Caudate nucleus (tissue), 63 donors: ENCODE measurements at places on chromosomes 1 and 21.

DNA sequence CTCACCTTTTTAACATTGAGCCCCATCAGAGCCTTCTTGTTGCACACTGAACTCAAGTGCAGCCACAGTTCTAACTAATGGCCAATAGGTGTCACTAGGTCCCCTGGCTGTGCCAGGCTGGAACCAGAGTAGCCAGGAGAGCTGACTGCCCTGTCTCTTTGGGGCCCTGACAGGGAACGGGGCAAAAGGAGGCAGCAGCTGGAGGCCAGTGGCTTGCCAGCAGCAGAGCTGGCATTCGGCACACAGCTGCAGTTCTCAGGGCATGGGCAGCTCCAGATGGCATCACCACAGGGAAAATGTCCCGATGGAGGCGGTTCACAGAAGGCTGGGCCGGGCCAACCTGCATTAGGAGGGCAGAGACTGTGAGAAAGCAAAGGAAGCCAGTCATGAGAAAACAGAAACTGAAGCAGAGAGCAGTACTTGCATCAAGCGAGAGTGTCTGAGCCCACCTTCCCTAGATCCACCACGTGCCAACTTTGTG lies 188.6 kb downstream of the FCRL5 start:
- DNase-seq, result no peak

GRCh38 chr1:7912743-7913557 lies 27.7 kb downstream of the TNFRSF9 start:
- DNase-seq, result no peak

- DNase-seq, result no peak
Measured at GRCh38 chr1:115426231-115426771, 88.3 kb upstream of the NGF start.

- no peak for DNase-seq
Measured at GRCh38 chr1:64645735-64646134, 99.1 kb upstream of the RAVER2 start.

DNA sequence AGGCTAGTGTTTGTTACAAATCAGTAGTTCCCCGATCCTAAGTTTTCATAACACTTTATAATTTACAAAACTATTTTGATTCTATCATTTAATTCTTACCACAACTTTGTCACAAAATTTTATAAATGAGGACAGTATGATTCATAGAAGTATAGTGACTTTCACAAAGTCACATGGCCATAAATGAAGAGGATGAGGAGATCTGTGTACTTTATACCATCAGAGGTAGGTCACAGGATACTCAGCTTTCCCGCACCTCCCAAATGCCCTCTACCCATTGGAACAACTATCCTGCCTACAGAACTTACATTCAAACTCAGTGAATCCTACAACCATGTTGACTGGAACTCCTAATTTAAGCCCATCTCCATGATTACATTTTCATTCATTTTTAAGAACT lies 56.3 kb downstream of the TNFSF4 start:
- DNase-seq, result no peak

GRCh38 chr1:17233675-17234320 lies 15.1 kb upstream of the PADI3 start:
- DNase-seq, result no peak

DNA sequence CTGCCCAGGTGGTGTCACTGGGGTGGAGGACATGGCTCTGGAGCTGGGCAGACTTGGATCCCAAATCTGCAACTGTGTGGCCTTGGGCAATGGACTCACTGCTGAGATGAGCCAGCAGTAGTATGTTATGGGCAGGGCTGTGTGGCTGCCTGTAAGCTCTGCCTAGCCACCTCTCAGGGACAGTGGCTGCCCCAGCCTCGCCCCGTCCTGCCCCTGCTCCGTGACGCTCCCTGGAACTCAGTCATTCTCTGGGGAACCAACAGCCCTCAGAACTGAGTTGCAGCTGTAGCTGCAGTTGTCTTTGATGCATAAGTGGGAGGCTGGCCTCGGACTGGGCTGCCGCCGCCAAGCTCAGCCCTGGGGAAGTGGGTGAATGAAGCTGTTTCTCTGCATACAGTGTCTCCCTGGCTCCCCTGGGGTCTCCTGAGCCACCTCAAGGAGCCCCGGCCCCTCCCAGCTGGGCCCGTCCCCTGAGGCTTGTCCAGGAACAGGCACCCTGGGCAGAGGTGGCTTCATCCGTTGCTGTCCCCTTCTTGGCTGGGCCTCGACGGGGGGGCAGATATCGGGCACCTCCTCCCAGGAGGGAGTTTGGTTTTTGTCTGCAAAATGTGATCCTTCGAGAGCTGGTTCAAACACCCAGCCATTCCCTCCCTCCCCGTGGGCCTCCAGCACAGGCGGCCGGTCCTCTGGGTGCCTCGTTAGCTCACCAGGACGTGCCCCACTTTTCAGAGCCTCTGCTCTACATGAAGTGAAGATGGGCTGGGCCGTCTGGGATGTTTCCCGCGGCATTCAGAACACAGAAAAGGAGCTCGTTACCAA lies 26.2 kb upstream of the PLCH2 start:
- peak; percentile 39 for DNase-seq

DNA sequence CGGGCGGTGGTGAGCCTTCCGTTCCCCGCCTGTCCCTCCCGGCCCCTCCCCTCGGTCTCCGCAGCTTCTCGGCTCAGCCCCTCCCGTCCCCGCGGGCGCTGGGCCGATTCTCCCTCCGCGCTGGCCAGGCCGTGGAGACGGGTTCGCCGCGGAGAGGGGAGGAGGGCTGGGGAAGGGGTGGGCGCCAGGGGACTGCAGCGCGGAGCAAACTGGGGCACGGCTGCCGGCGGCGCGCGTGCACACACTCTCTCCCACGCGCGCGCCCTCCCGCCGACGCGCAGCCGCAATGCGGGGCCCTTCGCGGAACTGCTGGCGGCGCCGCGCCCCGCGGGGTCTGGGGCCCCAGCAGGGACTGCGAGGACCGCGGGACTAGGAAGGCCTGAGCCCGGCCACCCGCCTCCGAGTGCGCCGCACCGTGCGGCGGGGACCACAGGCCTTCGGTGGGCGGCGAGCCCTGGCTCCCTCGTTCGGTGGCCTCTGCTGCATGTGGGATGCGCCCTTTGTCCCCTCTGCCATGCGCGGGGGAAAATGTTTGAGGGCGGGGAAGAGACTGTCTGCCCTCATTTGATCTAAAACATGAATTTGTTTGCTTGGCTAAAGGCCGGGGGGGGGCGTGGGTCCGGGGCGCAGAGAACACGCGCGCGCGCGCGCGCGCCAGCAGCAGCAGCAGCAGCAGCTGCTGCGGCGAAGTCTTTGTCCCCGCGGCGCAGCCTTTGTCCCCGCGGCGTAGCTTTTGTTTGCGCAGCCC lies 90.7 kb upstream of the VAMP3 start:
- peak; percentile 27 for DNase-seq

DNA sequence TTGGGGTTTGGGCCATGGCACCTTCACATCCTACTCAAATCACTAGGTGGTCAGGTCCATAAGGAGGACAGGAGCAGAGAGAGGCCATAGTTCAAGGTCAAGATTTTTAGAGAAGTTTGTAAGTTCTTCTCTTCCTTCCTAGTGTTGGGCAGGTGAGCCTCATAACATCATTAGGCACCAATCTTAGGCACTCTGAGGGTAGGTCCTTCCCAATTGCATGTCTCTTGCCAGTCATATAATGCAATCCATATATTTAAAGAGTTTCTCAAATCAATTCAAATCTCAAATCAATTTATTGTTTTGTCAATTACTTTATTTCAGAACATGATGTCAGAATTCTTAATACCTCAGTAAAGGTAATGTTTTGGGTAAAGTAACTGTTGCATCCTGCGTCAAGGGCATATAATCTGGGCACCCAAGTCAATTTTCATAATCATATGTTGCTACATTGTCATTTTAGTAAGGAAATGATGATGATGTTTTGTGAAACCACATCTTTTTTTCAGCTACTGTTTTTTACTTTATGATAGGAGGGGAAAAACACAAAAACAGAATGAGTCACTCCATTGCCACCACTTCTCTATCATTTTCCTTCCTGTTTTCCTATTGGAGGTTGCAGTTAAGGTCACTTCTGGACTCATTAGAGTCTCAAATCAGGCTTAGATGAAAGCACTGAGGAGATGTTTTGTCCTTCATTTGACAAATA lies 122.7 kb downstream of the UCHL5 start:
- DNase-seq, result no peak

DNA sequence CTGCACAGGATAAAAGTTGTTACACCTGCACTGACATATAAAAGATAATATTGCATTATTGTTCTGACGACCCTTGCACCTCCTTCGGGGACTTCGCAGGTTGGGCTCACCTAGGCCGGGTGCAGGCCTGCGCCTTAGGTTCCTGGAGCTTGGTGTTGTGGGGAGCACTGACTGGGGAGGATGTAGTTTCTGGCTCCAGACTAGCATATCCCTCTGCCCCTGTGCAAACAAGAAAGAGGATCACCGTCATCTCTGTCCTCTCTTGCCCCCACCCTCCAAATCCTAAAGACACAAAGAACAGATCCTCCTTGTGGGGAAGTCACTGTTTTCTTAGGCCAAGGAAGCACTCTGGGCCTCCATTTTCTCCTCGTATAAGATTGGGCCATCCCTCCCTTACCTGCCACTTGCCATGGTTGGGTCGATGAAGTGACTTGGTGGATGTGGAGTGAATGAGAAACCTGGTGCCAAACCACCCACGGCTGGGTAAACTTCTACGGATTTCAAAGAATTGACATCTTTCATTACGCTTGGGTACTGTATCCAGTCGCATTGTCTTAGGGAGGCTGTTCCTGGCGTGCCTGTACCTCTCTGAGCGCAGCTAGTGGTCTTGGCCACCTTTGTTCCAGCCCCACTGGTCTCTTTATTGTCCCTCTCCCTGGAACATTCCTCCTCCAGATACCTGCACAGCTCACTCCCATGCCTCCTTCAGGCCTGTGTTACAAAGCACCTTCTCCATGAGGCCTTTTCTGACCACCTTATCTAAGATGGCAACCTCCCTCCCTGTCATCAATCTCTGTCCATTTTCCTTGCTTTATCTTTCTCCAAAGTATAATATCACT lies 34.4 kb upstream of the PKP1 start:
- no peak for DNase-seq

GRCh38 chr1:110876748-110877341 lies 3.9 kb downstream of the CD53 start:
- DNase-seq, result no peak

- DNase-seq, result no peak
Measured at GRCh38 chr1:149997585-149998262, 12.8 kb downstream of the OTUD7B start.

- no peak for DNase-seq
Measured at GRCh38 chr1:156337888-156338179, 258 bp downstream of the CCT3 start.

GRCh38 chr1:181040284-181040865 lies 6.6 kb downstream of the MR1 start:
- DNase-seq, result no peak

GRCh38 chr1:26994020-26994786 lies 711 bp downstream of the TRNP1 start:
- no peak for DNase-seq

- no peak for DNase-seq
Measured at GRCh38 chr21:15329191-15329590, 264.4 kb upstream of the NRIP1 start.

- no peak for DNase-seq
Measured at GRCh38 chr1:59146651-59147358, 150.1 kb upstream of the FGGY start.

- DNase-seq, result no peak
Measured at GRCh38 chr1:74697832-74698231, 24.2 kb upstream of the ERICH3 start.

DNA sequence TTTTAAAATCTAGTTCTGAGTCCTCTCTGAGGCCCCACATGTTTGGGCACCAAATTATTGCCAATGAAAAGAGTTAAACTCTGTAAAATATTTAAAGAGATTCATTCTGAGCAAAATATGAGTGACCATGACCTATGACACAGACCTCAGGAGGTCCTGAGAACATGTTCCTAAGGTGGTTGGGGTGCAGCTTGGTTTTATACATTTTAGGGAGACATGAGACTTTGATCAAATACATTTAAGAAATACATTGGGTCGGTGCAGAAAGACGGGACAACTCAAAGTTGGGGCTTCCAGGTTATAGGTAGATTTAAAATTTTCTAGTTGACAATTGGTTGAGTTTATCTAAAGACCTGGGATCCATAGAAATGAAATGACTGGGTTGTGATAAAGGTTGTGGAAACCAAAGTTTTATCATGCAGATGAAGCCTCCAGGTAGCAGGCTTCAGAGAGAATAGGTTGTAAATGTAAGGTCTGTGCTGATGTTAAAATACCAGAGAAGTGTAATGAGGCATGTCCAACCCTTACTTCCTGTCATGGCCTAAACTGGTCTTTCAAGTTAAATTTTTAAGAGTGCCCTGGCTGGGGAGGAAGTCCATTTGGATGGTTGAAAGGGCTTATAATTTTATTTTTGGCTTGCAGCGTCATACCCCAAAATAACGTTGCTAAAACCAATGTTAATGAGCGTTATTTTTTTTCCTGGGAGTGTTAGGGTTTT lies 274.9 kb downstream of the NUF2 start:
- no peak for DNase-seq

GRCh38 chr1:11645670-11646265 lies 8.5 kb downstream of the FBXO2 start:
- peak; percentile 65 for DNase-seq

GRCh38 chr1:201374364-201374763 lies 3.1 kb downstream of the TNNT2 start:
- DNase-seq, result no peak

- DNase-seq, result no peak
Measured at GRCh38 chr1:78619446-78619802, 824 bp upstream of the IFI44L start.

DNA sequence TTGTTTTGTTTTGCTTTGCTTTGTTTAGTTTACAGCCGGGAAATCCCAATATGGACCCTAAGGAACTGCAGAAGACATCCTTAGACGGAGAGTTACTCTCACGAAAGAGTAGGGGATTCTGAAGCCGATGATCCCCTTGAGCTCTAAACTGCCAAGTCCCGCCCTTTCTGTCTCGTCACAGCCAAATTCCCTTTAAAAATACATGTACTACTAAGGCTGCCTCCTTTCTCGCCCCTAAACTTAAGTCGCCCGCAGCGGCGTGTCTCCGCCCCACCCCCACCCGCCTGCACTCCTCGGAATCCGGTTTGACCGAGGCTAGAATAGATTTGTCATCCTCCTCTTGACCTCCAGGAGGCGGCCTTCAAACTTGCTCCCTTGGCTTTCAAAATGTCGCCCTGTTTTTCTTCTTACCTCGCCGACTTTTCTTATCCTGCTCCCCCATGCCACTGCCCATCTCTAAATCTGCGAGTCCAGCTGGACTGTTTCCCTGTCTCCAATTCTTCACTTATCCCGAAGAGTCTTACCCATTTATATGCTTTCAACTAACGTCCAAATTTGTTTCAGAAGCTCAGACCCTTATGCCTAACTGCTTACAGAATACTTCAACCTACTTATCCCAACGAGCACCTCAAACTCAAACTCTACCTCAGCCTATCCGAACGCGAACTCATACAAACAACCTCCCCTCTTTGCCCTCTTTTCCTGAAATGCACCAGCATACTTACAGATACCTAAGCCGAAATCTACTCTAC lies 10.9 kb upstream of the BOLA1 start:
- DNase-seq, result peak; percentile 63

GRCh38 chr1:225942574-225942973 lies 1.6 kb upstream of the LEFTY2 start:
- no peak for DNase-seq

- DNase-seq, result no peak
Measured at GRCh38 chr1:76939050-76939816, 72.0 kb downstream of the ST6GALNAC5 start.

- no peak for DNase-seq
Measured at GRCh38 chr1:214215583-214215982, 65.4 kb upstream of the SMYD2 start.

GRCh38 chr1:184218458-184219075 lies 167.0 kb downstream of the TSEN15 start:
- DNase-seq, result no peak

- DNase-seq, result no peak
Measured at GRCh38 chr21:29316029-29316742, 17.5 kb downstream of the BACH1 start.

GRCh38 chr1:228144193-228144992 lies 4.3 kb downstream of the GUK1 start:
- DNase-seq, result no peak
